Left lung (tissue), 14 donors: ENCODE measurements at places on chromosomes 2 and 18. TPM values are rescaled to one million over a fixed set of nuclear protein-coding genes. Genes with fewer than 3 reads are reported as not detected.
A peak's percentile ranks its signal among the peaks of the same experiment; 100 is the strongest.

Gene ST8SIA5
- 0.23 TPM for polyA plus RNA-seq

Gene CYP27C1
- 8.7 TPM for polyA plus RNA-seq

DNA sequence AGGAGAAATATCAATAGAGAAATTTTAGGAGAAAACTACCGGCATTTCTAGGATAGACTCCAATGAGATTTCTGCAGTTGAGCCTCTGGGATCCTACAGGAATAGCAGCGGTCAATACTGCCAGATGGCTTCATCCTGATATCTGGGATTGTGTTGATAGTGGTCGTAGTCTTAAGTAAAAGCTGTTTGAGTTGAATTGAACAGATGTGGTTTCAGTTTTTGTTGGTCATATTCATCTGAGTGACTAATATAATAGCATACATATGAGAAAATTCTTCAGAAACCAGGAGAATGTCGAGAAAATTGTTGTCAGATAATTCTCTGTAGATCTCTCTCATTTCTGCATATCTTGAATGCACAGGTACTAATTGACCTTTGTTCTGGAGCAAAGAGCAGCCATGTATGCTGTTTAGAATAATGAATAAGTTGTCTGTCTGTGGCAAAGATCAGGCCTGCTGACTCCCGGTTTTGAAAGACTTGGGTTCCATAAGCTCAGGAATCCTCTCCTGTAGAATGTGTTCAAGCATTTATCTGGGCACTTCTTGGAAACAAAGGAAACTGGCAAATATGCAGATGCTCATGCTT is 288.1 kb downstream of the TMX3 start:
- H3K27me3 ChIP-seq = no peaks in the 10 kb centered on the region
- DNase-seq = no peak
- no peaks in the 10 kb centered on the region for H3K36me3 ChIP-seq
- no peak overlapping the region for H3K4me3 ChIP-seq
- no peaks in the 10 kb centered on the region for H3K4me1 ChIP-seq
- no peak overlapping the region for H3K27ac ChIP-seq

- H3K27ac ChIP-seq = no peak overlapping the region
- H3K27me3 ChIP-seq = no peaks in the 10 kb centered on the region
- H3K4me1 ChIP-seq = no peaks in the 10 kb centered on the region
- H3K4me3 ChIP-seq = no peak overlapping the region
These were observed 15.9 kb downstream of the CAPG start for GRCh38 chr2:85394261-85394681.

DNA sequence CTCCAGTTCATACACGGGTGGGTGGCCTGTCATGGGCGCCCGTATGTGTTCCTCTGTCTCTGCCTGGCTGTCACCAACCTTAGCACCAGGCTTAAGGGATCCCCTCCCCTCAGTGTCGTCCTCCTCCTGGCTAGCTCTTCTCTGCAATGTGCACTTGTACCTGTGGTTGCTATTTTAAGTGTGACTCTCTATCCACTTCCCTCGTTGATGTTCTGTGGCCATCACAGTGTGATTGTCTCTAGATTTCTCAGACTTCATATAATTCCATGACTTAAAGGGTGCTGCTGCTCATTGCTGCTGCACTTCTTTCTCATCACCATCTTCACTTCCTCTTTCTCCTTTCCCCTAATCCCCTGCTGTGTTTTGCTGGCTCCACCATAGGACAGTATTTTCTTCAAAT is 143.4 kb downstream of the EML6 start:
- no peaks in the 10 kb centered on the region for H3K36me3 ChIP-seq
- H3K27ac ChIP-seq = no peak overlapping the region
- DNase-seq = no peak

DNA sequence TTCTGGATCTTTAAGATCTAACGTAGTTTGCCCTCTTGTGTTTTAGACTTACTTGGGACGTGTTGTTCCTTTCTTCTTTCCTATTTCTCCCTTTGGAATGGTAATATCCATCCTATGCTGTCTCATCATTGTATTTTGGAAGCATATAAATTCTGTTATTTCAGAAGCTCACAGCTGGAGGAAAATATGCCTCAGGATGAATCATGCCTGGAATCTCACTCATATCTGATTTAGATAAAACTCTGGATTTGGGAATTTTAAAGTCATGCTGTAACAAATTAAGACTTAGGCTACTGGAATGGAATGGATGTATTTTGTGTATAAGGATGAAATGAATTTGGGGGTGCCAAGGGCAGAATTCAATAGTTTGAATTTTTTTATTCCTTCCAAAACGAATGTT is 245.2 kb upstream of the GULP1 start:
- H3K4me3 ChIP-seq = no peak overlapping the region
- H3K27me3 ChIP-seq = no peaks in the 10 kb centered on the region
- DNase-seq = no peak
- H3K36me3 ChIP-seq = no peaks in the 10 kb centered on the region
- H3K27ac ChIP-seq = no peak overlapping the region
- no peaks in the 10 kb centered on the region for H3K4me1 ChIP-seq

DNA sequence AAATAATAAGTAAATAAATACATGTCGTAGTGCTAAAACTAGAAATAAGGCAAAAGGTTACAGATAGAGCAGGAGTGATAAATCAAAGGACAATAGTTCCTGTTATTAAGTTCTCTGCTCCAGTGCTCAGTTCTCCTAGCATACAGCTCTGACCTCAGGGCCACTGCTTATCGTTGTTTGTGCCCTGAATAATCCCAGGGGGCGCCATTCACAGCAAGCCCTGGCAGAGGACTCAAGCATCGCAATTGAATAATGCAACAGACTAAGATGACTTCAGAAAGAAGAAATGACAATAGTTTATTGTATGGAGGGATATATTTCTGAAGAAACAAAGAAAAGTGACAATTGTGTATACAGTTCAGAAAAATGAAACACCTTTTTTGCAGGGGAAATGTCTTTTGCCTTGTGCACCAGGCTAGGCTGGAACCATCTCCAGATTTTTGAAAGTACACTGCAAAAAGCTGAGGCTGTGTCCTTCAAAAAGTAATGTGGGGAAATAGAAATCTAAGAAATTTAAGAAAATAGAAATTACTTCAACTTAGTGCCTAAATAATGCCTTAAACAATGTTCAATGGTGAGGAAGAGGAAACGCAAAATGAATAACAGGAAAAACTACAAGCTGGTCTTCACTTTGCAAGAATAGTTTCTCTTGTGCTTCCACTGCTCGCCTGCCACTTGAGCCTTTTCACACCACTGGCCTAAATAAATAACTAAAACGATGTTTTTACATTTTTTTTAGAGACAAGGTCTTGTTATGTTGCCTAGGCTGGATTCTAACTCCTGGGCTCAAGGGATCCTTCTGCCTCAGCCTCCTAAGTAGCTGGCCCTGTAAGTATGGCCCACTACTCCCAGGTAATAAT is 19.0 kb upstream of the CCNYL1 start:
- no peak for DNase-seq
- H3K27me3 ChIP-seq = no peaks in the 10 kb centered on the region
- H3K4me1 ChIP-seq = peaks cover 13% of the 10 kb centered on the region
- H3K36me3 ChIP-seq = no peaks in the 10 kb centered on the region
- no peak overlapping the region for H3K4me3 ChIP-seq

DNA sequence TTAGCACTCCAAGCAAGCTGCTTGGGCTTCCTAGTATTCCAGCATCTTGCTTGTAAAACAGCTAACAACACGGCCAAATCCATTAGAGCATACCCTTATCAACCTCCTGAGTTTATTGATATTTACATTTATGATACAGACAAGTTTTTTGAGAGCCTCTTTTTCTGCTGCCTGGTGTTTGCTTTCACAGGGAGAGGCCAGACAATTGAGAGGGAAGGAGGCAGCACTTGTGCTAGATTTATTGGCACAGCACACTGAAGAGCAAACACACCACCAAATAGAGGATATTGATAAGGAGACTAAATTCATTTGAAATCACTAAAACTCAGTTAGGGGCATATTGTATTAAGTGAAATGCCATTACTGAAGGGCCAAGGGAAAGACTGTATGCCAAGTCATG is 1142.3 kb upstream of the FANCL start:
- no peaks in the 10 kb centered on the region for H3K36me3 ChIP-seq
- no peak overlapping the region for H3K4me3 ChIP-seq
- H3K27me3 ChIP-seq = no peaks in the 10 kb centered on the region
- H3K4me1 ChIP-seq = no peaks in the 10 kb centered on the region
- no peak for DNase-seq

DNA sequence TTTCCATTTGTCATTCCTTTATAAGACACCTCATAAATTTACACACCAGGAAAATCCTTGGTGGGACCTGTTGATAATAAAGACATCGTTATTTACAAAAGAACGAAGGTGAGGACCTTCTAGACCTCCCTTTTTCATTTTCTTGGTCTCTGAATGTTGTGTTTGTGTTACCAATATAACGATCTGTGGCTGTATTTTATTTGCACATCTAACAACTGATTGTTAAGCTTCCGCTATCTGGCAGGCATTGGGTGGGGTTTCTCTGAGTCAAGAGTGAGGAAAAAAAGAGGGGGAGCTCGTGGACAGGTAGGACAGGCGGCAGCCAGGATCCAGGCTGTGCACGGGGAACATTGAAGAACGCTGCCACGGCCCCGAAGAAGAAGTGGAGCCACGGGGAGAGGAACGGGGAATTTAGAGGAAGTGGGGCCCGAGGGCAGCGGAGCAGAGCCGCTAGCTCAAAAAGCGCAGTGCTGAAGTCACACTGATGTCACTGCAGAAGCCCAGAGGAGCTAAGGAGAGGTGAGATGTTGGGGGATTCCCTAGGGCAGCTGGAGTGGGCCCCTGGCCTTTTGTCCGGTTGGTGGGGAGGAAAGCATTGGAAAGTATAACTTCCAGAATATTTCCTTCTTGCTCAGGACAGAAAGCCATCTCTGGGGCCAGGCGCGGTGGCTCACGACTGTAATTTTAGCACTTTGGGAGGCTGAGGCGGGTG is 20.9 kb upstream of the DNMT3A start:
- no peaks in the 10 kb centered on the region for H3K27me3 ChIP-seq
- H3K4me1 ChIP-seq = peaks cover 20% of the 10 kb centered on the region
- H3K27ac ChIP-seq = peak overlapping the region; percentile 56

- no peaks in the 10 kb centered on the region for H3K36me3 ChIP-seq
- DNase-seq = no peak
- no peak overlapping the region for H3K4me3 ChIP-seq
- no peaks in the 10 kb centered on the region for H3K27me3 ChIP-seq
- H3K4me1 ChIP-seq = peaks cover 18% of the 10 kb centered on the region
These were observed 3.4 kb upstream of the STAMBP start for GRCh38 chr2:73825408-73825807.

DNA sequence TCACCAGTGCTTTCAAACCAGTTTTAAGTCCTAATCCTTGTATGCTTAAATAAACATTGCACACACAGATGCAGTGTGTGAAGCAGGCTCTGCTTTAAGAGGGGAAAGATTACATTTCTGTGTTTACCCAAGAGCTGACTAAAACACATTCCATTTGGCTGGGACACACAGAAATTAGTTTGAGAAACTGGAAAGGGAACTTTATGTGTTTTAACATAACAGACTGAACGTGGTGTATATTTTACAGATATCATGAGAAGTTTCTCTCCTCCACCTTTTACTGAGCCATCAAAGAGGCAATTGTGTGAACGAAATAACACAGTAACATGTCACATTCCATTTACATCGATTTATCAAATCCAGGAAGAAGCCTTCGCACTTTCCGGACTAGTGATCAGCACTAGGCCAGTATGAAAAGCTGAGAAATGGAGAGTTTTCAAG is 121.8 kb downstream of the MAIP1 start:
- no peaks in the 10 kb centered on the region for H3K4me1 ChIP-seq
- H3K36me3 ChIP-seq = no peaks in the 10 kb centered on the region
- H3K27me3 ChIP-seq = no peaks in the 10 kb centered on the region
- H3K4me3 ChIP-seq = no peak overlapping the region
- no peak overlapping the region for H3K27ac ChIP-seq

- H3K27ac ChIP-seq = no peak overlapping the region
- H3K4me1 ChIP-seq = no peaks in the 10 kb centered on the region
- no peaks in the 10 kb centered on the region for H3K36me3 ChIP-seq
- DNase-seq = no peak
- no peaks in the 10 kb centered on the region for H3K27me3 ChIP-seq
These were observed 209.4 kb upstream of the TRIB2 start for GRCh38 chr2:12507295-12507694.

- no peak overlapping the region for H3K4me3 ChIP-seq
- DNase-seq = no peak
- H3K36me3 ChIP-seq = no peaks in the 10 kb centered on the region
- H3K27me3 ChIP-seq = no peaks in the 10 kb centered on the region
These were observed 2.7 kb downstream of the CHAC2 start for GRCh38 chr2:53770264-53770663.

DNA sequence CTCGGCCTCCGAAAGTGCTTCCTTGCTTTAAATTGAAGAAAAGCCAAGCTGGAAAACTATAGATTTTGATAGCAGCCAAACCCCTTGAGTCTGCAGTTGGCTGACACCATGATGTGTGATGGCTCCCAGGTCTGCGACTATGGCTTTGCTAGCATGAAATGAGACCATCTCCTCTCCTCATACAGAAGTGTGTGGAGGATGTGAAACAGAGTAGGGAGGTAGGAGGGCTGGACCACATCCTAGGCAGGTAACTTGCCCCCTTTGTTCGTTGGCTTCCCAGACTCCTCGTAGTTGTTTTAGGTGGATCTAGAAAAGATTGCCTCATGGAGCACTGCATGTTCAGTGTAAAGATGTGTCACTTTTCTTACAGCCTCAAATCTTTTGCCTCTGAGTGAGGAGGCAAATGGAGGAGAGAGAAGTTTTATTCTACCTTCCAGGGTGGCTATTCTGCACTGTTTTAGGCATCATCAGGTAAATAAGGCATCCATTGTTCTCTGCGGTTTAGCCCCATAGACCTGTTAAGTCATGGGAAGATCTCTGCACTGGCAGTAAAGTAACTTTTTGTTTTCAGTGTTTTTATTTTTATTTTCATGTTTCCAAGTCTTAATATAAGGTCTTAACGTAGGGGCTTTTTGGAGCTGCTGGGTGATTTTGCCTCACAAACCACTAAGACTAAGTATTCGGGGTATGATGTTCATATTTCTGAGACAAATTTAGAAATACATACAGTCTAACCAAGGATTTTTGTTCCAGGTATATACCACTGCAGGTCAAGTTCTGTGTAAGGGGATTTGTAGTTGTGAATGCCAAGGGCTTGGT is 40.1 kb downstream of the MGAT5 start:
- no peak overlapping the region for H3K4me3 ChIP-seq
- H3K4me1 ChIP-seq = peaks cover 57% of the 10 kb centered on the region
- H3K27me3 ChIP-seq = no peaks in the 10 kb centered on the region
- DNase-seq = no peak
- H3K27ac ChIP-seq = peak overlapping the region; percentile 78
- H3K36me3 ChIP-seq = no peaks in the 10 kb centered on the region
